ENCODE measurements at places on chromosomes 11 and 22. TPM values are rescaled to one million over a fixed set of nuclear protein-coding genes. Genes with fewer than 3 reads are reported as not detected.

GRCh38 chr11:71548716-71549151 is 514 bp downstream of the KRTAP5-9 start:
- no peak for DNase-seq

DNA sequence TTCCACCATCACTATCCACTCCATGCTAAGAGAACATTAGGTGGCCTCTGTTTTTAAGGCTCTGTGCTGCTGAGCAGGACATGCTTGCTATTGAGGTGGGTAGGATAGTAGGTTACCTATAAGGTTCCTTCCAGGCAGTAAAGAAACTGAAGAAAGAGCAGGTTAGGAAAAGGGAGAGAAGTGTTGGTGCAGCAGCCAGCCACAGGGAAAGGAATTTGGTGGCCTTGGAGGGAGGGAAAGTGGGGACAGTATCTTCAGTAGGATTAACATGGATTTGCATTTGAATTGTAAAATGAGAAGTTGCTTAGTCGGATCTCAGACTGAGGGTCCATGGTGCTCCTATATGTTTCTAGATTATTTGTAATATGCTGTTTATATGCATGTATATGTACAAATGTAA is 49.2 kb upstream of the OLFML1 start:
- no peak for DNase-seq

DNA sequence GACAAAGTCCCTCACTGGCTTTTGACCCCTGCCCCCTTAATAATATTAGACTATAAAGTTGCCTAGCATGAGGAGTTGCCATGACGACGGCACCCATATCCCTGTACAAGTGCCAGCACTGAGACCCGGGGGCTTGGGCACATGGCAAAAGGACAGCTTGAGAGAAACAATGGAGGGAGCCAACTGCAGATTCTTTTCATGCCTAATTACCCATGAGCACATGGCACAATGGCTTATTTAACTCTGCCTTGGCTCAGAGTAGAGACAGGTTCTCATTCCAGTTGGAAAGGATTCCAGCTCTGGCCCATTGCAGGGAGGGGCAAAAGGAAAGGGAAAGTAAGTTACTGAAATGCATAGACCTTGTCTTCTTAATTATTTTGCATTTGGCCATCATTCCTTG is 261.2 kb upstream of the UBASH3B start:
- DNase-seq, result no peak

DNA sequence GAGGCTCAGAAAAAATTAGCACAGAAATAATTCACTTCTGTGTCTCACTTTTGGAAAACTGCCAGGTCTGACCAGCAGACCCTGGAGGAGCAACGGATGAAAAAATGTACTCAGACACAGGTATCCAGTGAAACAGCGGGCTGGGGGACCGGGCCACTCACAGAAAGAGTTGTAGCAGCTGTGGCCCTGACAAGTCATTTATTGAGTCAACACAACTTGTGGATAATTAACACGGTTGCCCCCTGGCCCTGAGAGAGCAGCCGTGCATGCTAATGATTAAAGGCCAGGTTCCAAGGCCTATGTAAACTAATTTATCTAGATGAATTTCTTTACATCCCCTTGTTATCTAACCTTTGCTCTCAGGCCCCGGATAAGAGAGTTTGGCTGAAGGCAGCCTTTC is 131.3 kb downstream of the AASDHPPT start:
- DNase-seq, result no peak

GRCh38 chr11:27171376-27171958 is 130.9 kb downstream of the BBOX1 start:
- DNase-seq, result peak; percentile 65

DNA sequence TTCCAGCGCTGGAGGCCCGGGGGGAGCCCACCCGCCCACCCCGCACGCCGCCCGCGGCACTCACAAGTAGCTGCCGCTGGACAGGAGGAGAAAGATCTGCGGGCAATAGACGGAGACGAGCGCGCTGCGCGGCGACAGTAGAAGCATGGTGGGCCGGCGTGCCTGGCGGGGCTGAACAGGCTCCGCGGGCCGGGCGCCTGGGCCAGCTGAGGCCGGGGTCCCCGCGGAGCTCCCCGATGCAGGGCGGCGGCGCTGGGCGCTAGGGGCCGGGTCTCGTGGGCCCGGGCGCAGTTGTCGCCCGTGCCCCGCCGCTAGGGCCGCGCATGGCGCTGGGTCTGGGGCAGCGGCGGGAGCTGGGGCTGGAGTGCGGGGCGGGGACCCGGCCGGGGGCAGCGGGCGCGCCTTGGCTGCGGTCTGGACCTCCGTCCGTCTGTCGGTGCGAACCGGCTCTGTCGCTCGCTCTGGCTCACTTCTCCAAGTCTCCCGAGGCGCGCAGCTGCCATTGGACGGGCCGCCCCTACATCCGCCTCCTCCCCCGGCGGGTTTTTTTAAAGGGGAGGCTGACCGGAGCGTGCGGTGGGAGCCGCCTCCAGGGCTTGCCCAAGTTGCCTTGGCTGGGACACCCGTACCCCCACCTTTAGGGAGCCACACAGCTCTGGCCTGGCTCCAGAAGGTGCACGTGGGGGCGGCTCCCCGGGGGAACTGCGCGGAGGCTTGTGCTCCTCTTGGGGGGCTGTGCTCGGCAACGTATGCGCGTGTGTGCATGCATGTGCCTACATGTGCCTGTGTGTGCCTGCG is 4.7 kb downstream of the WNT7B start:
- DNase-seq, result no peak

- no peak for DNase-seq
Observed at GRCh38 chr22:19524170-19525115, at the start of gene CLDN5. Gene CLDN5 (minus strand): TSS chr22:19524410. CDS start chr22:19524255, 155 bp downstream.

DNA sequence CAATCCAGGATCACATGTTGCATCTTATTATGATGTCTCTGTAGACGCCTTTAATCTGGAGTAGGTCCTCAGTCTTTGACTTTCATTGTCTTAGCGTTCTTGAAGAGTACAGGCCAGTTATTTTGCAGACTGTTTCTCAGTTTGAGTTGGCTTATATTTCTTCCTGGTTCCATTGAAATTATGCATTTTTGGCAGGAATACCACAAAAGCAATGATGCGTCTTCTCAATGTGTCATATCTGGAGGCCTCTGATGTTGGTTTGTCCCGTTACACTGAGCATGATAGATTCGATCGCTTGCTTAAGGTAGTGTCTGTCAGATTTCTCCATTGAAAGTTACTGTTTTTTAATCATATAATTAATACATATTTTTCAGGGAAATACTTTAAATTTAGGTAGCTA is 30.6 kb downstream of the TECTA start:
- no peak for DNase-seq

GRCh38 chr11:117961896-117962295 is 24.3 kb upstream of the IL10RA start:
- no peak for DNase-seq

- DNase-seq, result no peak
Observed at GRCh38 chr11:47483457-47483856, 34.5 kb upstream of the RAPSN start.

GRCh38 chr11:114040706-114041211 is 18.8 kb upstream of the ZBTB16 start:
- peak; percentile 31 for DNase-seq

- DNase-seq, result no peak
Observed at GRCh38 chr22:50522208-50522805, 3.1 kb downstream of the SCO2 start.

DNA sequence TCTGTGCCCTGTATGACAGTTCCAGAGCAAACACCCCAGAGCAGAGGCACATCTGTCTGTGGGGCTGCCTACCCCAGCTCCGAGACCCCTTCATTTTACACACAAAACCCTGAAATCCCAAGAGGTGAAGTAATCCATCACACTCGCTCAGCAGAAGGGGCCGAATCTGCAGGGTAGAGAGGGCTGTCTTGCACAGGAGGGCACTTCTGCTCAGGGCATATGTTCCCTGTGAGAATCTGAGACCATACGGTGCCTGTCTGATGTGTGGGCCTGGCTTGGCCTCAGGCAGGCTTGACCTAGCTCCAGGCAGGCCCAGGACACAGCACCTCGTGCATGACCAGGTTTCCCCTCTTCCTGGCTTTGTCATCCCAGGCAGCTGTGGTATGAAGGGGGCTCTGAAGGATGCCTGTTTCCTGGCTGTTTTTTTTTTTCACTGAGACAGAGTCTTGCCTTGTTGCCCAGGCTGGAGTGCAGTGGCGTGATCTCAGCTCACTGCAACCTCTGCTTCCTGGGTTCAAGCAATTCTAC is 37.2 kb downstream of the GRIK4 start:
- no peak for DNase-seq

GRCh38 chr11:88353835-88354496 is 16.4 kb upstream of the CTSC start:
- no peak for DNase-seq

Gene OR8G5
- polyA plus RNA-seq, result not detected

Gene TOM1
- polyA plus RNA-seq, result 8.9 TPM

Gene PIM3
- 13.6 TPM for polyA plus RNA-seq

Gene TSSK2
- polyA plus RNA-seq, result not detected

Gene SCGB1C1
- polyA plus RNA-seq, result not detected

Gene NCF4
- not detected for polyA plus RNA-seq

Gene IFITM5
- not detected for polyA plus RNA-seq

Gene ZNRF3
- 1.6 TPM for polyA plus RNA-seq

Gene OR8J1
- not detected for polyA plus RNA-seq

Gene KDM4D
- polyA plus RNA-seq, result 0.82 TPM

Gene FAM181B
- polyA plus RNA-seq, result 0.08 TPM

Data from foreskin keratinocyte (primary cell).